ENCODE measurements at places on chromosomes 16 and 17. TPM values are rescaled to one million over a fixed set of nuclear protein-coding genes. Genes with fewer than 3 reads are reported as not detected.

Gene CDT1
- total RNA-seq, result 133 TPM

Gene IKZF3
- total RNA-seq, result 38.2 TPM

Gene HOXB7
- total RNA-seq, result 1.6 TPM

Gene ARL4D
- total RNA-seq, result 6.4 TPM

Gene KRTAP2-1
- not detected for total RNA-seq

Gene DNAAF1
- not detected for total RNA-seq

Gene DNAH2
- not detected for total RNA-seq

Gene GLTPD2
- total RNA-seq, result not detected

Gene KRT20
- not detected for total RNA-seq

Gene ASGR1
- total RNA-seq, result 0.60 TPM

Gene PDF
- 8.8 TPM for total RNA-seq

Gene SERPINF2
- 0.23 TPM for total RNA-seq

Gene STX4
- 70.0 TPM for total RNA-seq

Gene GJC1
- total RNA-seq, result 0.88 TPM

Gene TMEM114
- not detected for total RNA-seq

Gene GAST
- total RNA-seq, result not detected

Gene CD300LB
- total RNA-seq, result not detected

Gene PDE6G
- 10.0 TPM for total RNA-seq

Gene TBC1D3K
- not detected for total RNA-seq

Gene PAQR4
- 52.3 TPM for total RNA-seq

Gene KIF18B
- 66.9 TPM for total RNA-seq

Gene CCDC144A
- 5.3 TPM for total RNA-seq

Gene PRSS53
- total RNA-seq, result 4.9 TPM

Measured in activated CD4-positive, alpha-beta memory T cell treated with anti-CD3 and anti-CD28 coated beads, Interleukin-2, amount 10 ng/mL, durations not matched to agents 7 days and 5 days (primary cell).